CD8-positive, alpha-beta memory T cell (primary cell): ENCODE measurements at places on chromosomes 6 and 20.

GRCh38 chr20:47481330-47482216 lies 20.1 kb upstream of the NCOA3 start:
- DNase-seq, result no peak

DNA sequence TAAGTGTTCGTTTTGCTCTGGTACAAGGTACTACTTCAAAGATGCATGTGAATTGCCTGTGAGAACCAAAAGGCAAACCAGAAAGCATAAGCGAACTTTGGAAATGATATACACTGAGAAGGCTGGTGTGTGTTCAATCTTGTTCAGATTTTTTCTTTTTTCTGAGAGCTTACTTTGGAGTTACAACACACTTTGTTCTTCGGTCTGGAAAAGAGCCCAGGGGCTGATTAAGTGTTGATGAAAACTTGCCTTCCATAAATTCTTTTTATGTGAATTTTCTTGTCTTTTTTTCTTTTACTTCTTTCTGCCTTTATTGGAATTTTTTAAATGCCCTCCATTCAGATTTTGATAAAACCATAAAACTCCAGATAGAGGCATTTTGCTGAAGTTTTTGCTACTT lies 395.1 kb upstream of the SASH1 start:
- no peak for DNase-seq

DNA sequence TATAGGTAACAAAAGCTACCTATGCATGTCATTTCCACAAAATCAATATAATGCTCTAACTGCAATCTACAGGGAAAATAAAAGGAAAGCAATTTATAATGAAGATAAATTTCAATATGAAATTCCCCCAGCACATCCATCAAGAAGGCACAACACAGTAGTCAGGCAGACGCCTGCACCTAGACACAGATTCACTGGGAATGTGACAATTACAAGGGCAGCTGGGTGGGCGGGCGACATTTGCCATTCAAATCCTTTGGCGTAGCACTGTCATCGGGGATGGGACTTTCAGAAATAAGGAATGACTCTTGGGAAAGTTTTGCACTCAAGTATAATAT lies 60.4 kb downstream of the SULF2 start:
- DNase-seq, result no peak

DNA sequence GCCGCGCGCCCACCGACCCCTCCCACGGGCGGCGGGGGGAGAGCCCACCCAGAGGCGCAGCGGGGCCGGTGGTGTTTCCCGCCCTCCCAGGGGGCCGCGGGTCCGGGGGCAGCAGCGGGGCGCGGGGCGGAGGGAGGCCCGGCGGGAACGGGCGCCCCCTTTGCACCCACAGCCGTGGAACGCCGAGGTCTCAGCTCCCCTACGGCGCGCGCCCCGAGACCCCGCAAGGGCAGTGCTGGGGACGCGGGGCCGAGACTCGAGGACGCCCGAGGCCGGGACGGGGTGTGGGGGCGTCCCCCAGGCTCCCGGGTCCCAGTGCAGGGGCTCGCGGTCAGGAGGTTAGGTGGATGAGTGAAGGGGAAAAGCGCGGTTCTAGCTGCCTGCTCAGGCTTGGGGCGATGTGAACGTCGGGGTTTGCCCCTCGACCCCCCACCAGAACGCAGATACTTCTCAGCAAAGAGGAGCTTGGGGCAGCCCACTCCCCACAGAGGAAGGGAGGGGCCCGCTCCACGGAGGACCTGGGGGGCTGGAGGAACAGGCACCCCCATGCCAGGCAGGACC lies 65.5 kb upstream of the BHLHE23 start:
- no peak for DNase-seq

GRCh38 chr20:60191014-60191413 lies 232.8 kb downstream of the CDH26 start:
- DNase-seq, result no peak

DNA sequence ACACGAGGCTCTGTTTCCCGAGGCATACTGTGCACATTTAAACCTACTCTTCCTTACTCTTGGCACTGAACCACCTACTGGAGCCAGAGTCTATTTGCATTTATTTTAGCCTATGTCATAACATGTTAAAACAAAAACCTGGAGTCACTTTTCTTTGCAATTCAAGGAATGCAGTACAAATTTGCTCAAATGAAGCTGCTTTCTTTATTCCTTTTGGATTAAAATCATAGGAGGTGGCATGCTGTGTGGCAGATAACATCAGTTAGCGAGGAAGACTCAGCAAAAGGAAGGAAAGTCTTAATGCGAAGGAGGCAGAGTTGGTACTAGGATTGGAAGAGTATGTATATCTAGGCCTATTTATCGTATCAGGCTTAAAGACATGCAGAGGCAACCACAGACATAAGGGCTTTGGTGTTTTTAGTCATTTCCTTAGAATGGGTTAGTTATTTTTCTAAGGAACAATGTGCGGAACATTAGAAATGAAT lies 92.9 kb downstream of the SAMD3 start:
- DNase-seq, result no peak

- DNase-seq, result no peak
These were observed 128.0 kb downstream of the PHACTR1 start for GRCh38 chr6:12844284-12845223.

- no peak for DNase-seq
These were observed 579.6 kb downstream of the PTPRT start for GRCh38 chr20:42610070-42610469.

DNA sequence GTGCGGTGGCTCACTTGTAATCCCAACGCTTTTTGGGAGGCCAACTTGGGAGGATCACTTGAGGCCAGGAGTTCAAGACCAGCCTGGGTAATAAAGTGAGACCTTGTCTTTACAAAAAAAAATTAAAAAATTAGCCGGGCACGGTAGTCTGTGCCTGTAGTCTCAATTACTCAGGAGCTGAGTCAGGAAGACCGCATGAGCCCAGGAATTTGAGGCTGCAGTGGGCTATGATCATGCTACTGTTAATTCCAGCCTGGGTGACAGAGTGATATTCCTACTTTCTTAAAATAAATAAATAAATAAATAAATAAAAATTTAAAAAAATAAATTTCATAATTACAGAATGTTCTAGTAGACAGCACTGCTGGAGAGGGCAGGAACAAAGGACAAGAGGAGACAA lies 62.4 kb downstream of the DST start:
- no peak for DNase-seq
